ENCODE measurements at places on chromosomes 1 and 21.

GRCh38 chr21:43793243-43793642, 3.9 kb downstream of the RRP1 start:
- no peak for DNase-seq

DNA sequence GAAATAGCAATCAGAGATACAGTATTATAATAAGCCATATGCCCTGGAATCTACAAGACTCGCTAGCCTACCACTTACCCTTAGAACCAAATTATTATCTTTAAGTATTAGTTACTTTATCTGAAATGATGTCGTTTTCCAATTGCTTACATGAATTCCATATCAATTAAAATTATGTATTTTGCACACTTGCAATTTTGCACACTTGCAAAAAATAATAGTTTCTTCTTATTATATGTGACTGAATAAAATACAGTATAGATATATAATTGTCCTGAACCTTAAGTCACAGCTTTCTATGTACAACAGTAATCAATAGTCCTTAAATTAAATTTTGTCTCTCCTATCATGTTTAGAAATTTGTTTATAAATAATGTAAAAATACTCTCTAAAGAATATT, 2095.1 kb downstream of the NCAM2 start:
- DNase-seq, result no peak

- DNase-seq, result no peak
Measured at GRCh38 chr1:206685334-206685768, 646 bp downstream of the MAPKAPK2 start.

DNA sequence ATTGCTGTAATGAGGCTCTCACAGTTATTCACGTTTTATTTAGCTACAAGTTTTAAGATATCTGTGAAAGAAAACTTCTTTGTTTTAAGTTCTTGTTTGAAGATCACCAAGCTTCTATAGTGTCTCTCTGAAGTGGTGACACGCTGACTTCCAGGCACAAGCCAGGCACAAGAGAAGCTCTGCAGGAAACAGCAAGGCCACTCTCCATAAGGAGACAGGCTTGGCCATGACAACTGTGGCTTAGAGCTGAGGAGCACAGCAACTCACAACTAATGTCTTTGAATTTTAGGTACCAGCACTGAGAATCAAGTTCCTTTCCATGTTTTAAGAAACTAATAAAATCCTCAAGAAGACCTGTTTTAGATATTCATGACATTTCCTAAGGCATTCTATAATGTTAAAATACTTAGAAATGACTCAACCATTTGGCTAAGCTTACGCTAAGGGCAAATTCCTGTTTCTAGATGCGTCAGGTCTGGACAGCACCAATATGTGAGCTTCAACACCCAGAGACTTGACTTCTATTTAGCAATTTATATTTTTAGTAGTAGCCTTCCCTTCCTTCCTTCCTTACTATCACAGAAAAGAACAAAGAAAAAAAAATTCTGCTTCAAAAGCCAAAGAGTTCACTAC, 40.2 kb downstream of the APP start:
- DNase-seq, result peak; percentile 91

- DNase-seq, result peak; percentile 74
Measured at GRCh38 chr1:172898866-172899265, 151.9 kb downstream of the TNFSF18 start.

DNA sequence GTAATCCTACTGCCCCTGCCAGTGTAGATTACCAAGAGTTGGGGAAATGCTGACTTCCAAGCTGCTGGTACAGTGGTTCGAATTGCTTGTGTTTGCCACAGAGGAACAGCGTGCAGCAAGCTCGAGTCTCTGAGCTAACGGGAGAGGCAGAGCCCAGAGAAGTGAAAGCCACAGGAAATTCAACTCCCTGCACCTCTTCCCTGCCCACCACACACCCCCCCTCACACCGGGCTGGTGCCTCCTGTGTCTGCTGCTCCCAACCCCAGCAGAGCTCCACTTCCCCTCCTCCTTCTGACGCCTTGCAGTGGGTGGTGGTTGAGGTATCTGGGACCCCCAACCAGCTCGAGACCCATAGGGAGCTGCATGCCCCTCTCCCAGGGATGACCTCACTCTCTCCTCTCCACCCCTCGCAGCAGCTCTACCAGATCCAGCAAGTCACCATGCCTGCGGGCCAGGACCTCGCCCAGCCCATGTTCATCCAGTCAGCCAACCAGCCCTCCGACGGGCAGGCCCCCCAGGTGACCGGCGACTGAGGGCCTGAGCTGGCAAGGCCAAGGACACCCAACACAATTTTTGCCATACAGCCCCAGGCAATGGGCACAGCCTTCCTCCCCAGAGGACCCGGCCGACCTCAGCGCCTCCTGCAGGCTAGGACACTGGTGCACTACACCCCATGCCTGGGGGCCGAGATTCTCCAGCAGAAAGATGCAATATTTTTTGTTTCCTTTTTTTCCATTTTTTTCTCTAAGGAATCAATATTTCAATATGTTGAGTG, 13.1 kb upstream of the KCNQ4 start:
- no peak for DNase-seq

DNA sequence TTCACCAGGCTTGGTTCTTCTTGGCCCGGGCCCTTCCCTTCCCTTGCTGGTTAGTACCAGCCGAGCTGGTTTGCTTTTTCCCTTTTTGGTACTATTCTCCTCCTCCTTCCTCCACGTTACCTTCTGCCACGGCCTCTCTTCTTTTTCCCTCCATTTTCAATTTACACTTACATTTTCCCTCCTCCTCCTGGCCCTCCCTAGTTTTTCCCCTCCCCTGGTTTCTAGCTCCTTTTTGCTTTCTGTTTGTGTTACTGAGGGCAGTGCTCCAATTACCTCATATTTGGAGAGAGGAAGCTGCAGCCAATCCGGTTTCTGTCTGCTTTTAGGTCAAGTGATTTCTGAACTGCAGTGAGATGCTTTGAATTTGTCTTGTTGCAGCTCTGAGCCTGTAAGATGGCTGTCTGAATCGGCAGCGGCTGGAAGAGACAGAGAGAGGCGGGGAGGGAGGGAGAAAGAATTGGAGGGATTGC, 63.7 kb downstream of the MACF1 start:
- DNase-seq, result peak; percentile 95

- DNase-seq, result peak; percentile 70
Measured at GRCh38 chr1:12078938-12079861, 16.1 kb downstream of the TNFRSF8 start.

GRCh38 chr1:71080230-71080738, 551 bp downstream of the ZRANB2 start:
- peak; percentile 34 for DNase-seq

- DNase-seq, result no peak
Measured at GRCh38 chr1:235906436-235906835, 39.7 kb upstream of the LYST start.

DNA sequence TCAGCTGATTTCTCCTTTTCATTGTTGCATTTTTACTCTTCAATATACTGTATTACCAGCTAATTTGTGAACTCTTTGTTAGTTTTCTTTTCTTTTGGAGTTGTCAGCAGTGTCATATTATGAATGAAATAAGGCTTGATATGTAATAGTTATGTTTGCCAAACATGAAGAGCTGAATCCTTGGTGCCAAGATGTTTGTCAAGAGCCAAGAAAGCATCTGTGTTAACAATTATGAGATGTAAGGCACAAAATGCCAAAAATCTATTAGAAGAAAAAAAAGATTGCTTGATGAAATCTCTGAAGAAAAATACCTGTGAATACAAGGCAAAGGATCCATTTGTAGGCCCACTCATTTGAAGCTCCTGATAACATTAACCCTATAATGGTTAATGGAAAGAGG, 48.4 kb upstream of the RNPC3 start:
- DNase-seq, result no peak

- no peak for DNase-seq
Measured at GRCh38 chr1:98498651-98499050, 162.9 kb upstream of the SNX7 start.

DNA sequence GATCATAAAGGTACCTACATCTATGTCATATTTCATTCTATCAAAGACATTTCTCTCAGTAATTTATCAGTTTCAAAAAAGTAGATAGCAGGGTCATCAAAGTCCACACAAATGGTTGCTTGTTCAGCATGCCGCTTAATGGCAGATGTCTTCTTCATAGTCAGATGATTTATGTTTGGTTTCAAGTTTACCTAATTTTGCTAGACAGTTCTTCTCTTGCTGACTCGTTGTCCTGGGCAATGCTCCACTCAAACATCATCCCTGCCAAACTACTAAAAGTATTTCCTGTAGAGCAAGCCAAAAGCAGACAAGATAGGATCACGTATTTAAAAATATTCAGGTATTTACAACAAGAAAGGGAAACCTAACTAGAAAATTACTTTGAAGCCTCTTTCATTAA, 13.6 kb downstream of the NUP210L start:
- peak; percentile 70 for DNase-seq

DNA sequence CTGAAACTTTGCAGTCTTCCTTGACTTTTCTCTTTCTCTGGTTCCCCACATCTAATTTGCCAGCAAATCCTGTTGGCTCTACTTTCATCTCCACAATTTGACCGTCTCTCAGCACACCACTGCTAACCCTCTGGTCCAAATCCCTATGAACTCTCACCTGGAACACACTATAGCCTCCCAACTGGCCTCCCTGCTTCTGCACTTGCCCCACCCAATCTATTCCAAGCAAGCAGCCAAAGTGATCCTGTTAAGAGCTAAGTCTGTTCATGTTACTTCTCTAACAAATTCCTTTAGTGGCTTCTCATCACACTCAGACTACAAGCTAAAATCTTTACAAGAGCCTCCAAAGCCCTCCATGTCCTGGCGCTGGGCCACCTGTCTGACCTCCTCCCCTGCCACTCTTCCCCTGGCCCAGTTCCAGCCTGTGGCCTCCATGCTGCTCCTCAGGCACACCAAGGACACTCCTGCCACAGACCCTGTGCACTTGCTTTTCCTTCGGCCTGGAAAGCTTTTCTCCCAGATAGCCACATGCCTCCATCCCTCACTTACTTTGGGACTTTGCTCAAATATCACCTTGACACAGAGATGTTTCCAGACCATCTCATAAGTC, 104.1 kb downstream of the DTL start:
- no peak for DNase-seq

DNA sequence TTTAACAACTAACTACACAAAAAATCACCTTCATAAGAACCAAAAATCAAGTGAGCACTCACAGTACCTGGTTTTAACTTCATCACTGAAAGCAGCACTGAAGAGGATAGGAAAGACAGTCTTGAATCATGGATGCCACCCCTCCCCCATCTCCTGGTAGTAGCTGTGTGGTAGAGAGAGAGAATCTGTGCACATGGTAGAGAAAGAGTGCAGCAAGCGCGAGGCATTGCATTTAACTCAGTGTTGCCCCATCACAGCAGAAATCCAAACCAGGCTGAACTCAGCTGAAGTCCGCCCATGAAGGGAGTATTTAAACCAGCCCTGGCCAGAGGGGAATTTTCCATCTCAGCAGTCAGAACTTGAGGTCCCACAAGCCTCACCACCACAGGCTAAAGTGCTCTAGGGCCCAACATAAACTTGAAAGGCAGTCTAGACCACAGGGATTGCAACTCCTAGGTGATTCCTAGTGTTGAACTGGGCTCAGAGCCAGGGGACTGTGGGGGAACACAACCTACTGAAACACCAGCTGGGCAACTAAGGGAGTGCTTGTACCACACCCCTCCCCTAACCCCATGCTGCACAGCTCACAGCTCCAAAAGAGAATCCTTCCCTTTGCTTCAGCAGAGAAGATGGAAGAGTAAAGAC, 38.4 kb downstream of the VAV3 start:
- peak; percentile 37 for DNase-seq

GRCh38 chr21:44618909-44619308, 7.0 kb downstream of the KRTAP10-8 start:
- DNase-seq, result no peak

DNA sequence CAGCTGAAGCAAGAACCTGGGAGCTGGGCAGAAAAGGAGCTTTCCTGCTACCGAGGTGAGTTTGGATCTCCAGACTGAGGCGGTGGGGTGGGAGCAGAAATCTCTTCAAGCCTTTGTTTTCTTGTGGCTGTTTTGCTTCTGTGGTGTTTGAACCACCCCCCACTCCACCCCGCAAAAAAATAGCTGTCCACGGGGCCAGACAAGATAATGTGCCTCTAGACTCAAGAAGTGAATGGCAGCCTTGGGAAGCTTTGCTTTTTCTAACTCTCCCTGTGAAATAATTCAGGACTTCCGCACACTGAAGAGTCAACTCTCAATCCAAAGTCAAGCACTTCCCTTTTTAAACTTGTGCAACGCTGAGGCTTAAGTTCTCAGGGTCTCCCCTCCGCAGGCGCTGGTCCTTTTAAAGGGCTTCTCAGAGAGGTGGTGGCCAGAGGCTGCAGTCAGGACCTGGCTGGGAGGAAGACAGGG, 159.6 kb upstream of the COA6 start:
- no peak for DNase-seq

GRCh38 chr1:21174654-21175323, 1.9 kb downstream of the EIF4G3 start:
- peak; percentile 76 for DNase-seq

DNA sequence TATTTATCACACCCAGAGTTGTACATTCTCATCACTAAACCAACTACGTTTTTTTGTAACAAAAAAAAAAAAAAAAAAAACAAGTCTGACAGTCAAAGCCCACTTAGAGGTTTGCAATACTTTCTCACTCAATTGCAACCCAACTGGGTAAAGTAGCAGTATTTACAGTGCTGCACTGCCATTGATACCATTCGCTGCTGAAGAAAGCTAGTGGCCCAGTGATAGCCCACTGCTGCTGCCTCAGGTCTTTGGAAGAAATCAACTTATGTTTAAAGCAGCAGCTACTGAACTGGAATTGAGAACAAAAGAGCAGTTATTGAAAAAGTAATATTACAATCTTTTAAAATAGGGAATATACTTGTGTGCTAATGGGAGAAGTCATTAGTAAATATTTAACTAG, 2.7 kb downstream of the HNRNPU start:
- DNase-seq, result peak; percentile 38

GRCh38 chr1:29136391-29136915, 12.8 kb upstream of the TMEM200B start:
- peak; percentile 48 for DNase-seq

- DNase-seq, result peak; percentile 88
Measured at GRCh38 chr1:157045250-157046218, at the start of gene ARHGEF11. Gene ARHGEF11, minus strand, starts transcription at chr1:157045742. Its CDS starts 1,412 bp downstream, at chr1:157044330.

DNA sequence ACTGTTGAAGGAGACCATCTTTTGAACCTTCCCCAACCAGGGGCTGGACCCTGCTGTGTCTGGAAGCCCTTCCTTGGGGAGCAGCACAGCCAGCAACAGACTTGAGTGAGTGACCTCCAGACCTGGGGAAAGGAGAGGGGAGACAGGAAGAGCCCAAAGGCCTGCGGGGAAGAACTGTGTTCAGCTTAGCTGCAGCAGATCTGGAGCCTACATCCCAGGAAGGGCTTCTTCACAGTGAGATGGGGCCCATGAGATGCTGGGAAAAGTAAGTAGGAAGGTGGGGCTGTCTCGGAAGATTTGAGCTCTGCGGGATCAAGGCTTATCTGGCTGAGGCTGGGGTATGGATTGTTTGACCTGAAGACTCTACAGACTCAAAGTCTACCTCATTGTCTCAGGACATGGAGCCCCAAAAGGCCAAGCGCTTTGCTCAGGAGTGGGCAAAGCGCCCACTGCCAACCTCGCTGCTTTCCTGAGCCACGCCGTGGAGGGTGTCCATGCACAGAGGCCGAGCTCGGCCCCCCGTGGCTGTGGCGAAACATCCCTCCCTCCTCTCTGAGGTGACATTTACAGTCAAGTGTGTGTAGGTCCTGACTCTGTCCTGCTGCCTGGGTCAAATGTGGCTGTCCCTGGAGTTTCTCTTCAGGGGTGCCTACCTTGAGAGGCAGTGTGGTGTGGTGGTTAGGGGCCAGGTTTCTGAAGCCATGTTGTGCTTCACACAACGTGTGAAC, 24.5 kb downstream of the SPOCD1 start:
- no peak for DNase-seq
